ENCODE measurements at places on chromosomes 4 and X.

- no peaks in the 10 kb centered on the region for H3K27me3 ChIP-seq
- no peak for DNase-seq
- no peak overlapping the region for H3K4me3 ChIP-seq
- H3K4me1 ChIP-seq: no peaks in the 10 kb centered on the region
- no peak overlapping the region for H3K27ac ChIP-seq
Measured at GRCh38 chrX:137930533-137930932, 364.6 kb downstream of the ZIC3 start.

DNA sequence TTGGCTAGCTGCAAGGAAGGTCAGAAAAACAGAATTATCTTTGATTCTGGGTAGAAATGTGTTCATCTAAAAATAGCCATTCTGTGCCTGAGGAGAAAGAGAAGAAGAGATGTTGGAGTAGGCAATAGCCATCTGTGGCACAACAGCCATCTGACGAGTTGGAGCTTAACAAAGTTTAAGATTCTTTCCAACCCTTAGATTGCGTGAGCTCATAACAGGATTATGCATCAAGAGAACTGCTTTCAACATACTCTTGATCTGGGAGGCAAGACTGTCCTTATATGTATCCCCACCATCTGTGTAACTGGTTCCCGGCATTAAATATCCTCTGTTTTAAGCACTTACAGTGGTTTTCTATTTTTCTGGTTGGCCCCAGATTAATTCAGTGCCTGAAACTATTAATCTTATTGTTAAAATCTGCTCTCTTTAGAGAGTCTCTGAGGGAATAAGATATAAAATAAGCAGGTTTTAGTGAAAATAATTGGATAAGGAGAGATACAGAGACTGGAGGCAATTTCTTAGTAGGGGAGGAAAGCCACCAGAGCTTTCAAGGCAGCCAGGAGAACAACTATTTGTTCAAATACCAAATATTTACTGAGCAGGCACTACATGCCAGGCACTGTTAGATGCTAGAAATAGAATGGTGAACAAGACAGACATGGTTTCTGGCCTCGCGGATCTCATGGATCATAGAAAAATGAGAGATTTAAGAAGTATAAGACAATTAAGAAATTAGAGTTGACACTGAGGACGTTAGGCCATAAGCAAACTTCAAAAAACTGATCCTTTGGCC is 398.0 kb downstream of the SMARCA1 start:
- H3K4me3 ChIP-seq: no peak overlapping the region
- H3K27me3 ChIP-seq: no peaks in the 10 kb centered on the region
- no peak overlapping the region for H3K27ac ChIP-seq
- H3K36me3 ChIP-seq: no peaks in the 10 kb centered on the region
- no peak for DNase-seq

DNA sequence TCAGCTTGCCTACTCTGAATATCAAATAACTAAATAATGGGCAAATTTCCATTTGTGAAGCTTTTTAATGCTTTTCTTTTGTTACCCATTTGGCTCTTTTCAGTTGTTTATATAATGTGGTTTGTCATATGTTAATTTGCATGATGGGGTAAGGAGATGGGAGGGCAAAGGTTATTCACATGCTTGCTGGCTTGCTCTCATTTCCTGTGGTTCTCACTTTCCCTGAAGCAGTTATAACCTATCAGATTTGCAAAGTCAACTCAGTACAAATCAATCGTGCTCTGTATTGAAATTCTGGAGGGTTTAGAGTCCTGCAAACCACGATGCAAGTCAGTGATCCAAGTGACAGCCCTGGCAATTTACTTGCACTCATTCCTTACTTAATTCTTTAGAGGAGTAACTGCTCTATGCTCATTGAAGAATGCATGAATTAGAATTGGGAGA is 711.2 kb downstream of the ADGRL3 start:
- H3K4me1 ChIP-seq: no peaks in the 10 kb centered on the region
- DNase-seq: no peak
- H3K27me3 ChIP-seq: no peaks in the 10 kb centered on the region
- no peak overlapping the region for H3K4me3 ChIP-seq

DNA sequence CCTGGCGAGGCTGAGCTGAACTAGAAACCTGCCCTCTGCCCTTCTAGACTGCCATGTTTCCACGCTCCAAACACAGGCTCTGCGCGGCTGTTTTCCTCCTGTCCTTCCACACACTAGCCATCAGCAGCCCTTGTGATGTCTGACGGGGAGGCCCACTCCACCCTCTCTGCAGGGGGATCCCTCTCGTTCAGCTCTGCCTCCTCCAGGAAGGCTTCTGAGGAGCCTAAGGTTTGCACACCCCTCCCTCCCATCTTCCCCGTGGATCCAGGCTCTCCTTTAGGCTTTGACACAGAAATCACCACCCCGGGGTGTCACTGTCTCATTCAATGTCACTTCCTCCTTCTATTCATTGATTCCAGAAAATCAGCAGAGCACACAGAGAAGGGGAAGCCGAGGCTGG is 38.6 kb upstream of the CRMP1 start:
- no peaks in the 10 kb centered on the region for H3K36me3 ChIP-seq
- H3K27me3 ChIP-seq: peaks cover 5% of the 10 kb centered on the region
- no peaks in the 10 kb centered on the region for H3K4me1 ChIP-seq
- H3K4me3 ChIP-seq: no peak overlapping the region

- peaks cover 63% of the 10 kb centered on the region for H3K36me3 ChIP-seq
- no peak overlapping the region for H3K4me3 ChIP-seq
- H3K27me3 ChIP-seq: no peaks in the 10 kb centered on the region
- no peak overlapping the region for H3K27ac ChIP-seq
Measured at GRCh38 chr4:83440899-83441298, 14.7 kb downstream of the HELQ start.

GRCh38 chr4:85416094-85416493 is 58.9 kb upstream of the ARHGAP24 start:
- no peaks in the 10 kb centered on the region for H3K27me3 ChIP-seq
- no peak overlapping the region for H3K4me3 ChIP-seq
- H3K36me3 ChIP-seq: no peaks in the 10 kb centered on the region
- no peak overlapping the region for H3K27ac ChIP-seq
- H3K4me1 ChIP-seq: no peaks in the 10 kb centered on the region

- H3K27me3 ChIP-seq: peaks cover 3% of the 10 kb centered on the region
- no peak overlapping the region for H3K4me3 ChIP-seq
- no peak for DNase-seq
- no peaks in the 10 kb centered on the region for H3K4me1 ChIP-seq
- H3K27ac ChIP-seq: no peak overlapping the region
Measured at GRCh38 chr4:89519771-89520320, 212.2 kb upstream of the GPRIN3 start.

DNA sequence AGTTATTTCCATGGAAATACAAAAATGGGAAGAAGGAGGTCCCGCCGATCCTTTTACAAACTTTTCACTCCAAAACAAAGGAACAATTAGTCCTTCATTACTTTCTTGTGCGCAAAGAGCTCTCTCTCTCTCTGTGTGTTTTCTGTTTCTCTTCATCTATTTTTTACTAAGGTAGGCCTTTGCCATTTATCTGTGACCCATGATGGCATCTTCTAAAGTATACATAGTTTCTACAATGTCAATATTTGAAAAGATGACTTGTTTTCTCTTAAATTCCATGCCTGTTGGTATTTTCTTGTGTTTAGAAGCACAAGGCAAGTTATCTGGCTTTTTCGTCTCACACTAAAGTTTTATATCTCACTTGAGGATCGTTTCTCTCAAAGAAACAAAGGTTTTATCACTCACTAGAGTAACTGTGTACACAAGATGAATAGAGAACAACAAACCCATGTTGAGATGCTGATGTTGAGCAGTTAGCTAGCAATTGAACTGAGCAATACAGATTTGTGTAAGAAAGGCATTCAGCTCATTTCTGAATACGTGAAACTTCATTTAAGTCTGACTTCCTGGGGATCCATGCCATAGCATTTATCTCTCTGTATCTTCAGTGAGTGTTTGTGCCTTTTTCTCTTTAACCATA is 250.3 kb downstream of the GBA3 start:
- H3K36me3 ChIP-seq: no peaks in the 10 kb centered on the region
- H3K27ac ChIP-seq: no peak overlapping the region
- no peaks in the 10 kb centered on the region for H3K4me1 ChIP-seq
- DNase-seq: no peak
- no peak overlapping the region for H3K4me3 ChIP-seq

- H3K27me3 ChIP-seq: no peaks in the 10 kb centered on the region
- no peaks in the 10 kb centered on the region for H3K4me1 ChIP-seq
- DNase-seq: no peak
- no peak overlapping the region for H3K4me3 ChIP-seq
- H3K27ac ChIP-seq: no peak overlapping the region
Measured at GRCh38 chr4:170425521-170426143, 335.9 kb upstream of the AADAT start.

GRCh38 chr4:86950831-86951525 is 16.2 kb downstream of the AFF1 start:
- peaks cover 17% of the 10 kb centered on the region for H3K4me1 ChIP-seq
- H3K27ac ChIP-seq: no peak overlapping the region
- no peaks in the 10 kb centered on the region for H3K27me3 ChIP-seq
- no peak overlapping the region for H3K4me3 ChIP-seq
- peaks cover 4% of the 10 kb centered on the region for H3K36me3 ChIP-seq

- H3K27ac ChIP-seq: no peak overlapping the region
- H3K27me3 ChIP-seq: no peaks in the 10 kb centered on the region
- no peak overlapping the region for H3K4me3 ChIP-seq
- H3K4me1 ChIP-seq: peaks cover 32% of the 10 kb centered on the region
- DNase-seq: no peak
- no peaks in the 10 kb centered on the region for H3K36me3 ChIP-seq
Measured at GRCh38 chr4:140046543-140046942, 107.4 kb downstream of the MAML3 start.

DNA sequence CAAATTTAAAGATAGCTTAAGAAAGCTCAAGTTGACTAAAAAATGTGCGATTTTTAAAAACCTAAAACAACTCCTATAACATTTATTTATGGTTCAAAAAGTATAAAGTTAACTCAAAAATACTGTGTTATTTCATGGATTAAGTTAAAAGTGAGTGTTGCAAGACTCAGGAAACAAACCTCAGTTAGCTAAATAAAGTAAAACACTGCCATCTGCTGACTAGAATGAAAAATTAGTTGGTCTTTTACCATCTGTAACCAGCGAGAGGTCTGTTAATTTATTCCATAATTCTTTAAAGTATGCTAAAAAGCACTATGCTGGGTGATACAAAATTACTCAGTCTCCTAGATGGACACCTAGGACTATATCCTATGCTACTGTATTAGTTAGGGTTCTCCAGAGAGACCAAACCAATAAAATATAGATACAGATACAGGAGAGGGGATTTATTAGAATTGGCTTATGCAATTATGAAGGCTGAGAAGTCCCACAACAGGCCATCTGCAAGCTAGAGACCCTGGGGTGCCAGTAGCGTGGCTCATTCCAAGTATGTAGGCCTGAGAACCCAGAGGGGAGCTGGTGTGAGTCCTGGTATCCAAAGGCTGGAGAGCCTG is 4.9 kb upstream of the WDFY3 start:
- H3K4me3 ChIP-seq: no peak overlapping the region
- no peak for DNase-seq
- H3K27me3 ChIP-seq: no peaks in the 10 kb centered on the region
- no peaks in the 10 kb centered on the region for H3K36me3 ChIP-seq
- H3K27ac ChIP-seq: no peak overlapping the region
- no peaks in the 10 kb centered on the region for H3K4me1 ChIP-seq

- H3K4me1 ChIP-seq: no peaks in the 10 kb centered on the region
- no peak overlapping the region for H3K4me3 ChIP-seq
- H3K27ac ChIP-seq: no peak overlapping the region
- no peaks in the 10 kb centered on the region for H3K27me3 ChIP-seq
Measured at GRCh38 chrX:120749141-120749846, 119.4 kb upstream of the C1GALT1C1 start.

- no peaks in the 10 kb centered on the region for H3K27me3 ChIP-seq
- no peak overlapping the region for H3K27ac ChIP-seq
- no peaks in the 10 kb centered on the region for H3K36me3 ChIP-seq
- no peaks in the 10 kb centered on the region for H3K4me1 ChIP-seq
- DNase-seq: no peak
Measured at GRCh38 chr4:111537165-111537564, 608.1 kb upstream of the FAM241A start.

GRCh38 chr4:48692897-48693296 is 87.2 kb downstream of the FRYL start:
- no peak overlapping the region for H3K4me3 ChIP-seq
- no peaks in the 10 kb centered on the region for H3K36me3 ChIP-seq
- no peak for DNase-seq
- peaks cover 4% of the 10 kb centered on the region for H3K4me1 ChIP-seq
- no peaks in the 10 kb centered on the region for H3K27me3 ChIP-seq

DNA sequence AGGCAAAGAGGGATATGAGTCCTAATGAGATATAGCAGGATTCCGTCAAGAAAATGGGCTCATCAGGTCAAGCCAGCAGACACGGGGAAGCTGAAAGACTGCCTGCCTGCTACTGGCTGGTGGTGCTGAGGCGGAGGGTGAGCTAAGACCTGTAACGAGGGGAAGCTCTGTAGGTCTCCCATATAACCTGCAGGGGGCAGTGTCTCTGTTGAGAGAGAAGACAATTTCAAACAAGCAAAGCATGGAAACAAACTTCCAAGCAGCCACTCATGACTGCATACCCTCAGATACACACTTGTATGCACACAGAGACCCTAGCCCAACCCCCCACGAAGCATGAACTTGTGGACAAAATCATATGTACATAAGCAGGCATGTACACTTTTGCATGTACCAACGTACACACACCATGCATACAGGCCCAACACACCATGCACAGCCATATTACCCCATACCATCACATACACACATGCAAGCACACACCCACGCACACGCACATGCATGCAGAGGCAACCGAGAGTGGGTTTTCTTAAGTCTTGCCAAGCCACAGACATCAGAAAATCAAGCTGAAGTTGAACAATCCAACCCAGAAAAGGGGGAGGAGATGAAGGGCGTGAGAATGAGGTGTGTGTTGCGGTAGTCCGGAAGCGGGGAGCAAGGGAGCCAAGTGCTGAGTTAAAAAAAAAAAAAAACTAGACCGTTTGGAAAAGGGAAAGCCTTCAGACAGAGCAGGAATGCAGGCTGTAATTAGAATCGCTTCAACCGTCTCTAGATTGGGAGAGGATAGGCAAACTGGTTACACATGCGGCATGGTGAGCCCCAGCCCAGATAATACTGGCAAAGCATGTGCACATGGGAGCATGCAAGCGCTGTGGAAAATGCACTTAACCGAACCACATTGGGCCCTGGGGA is 71.0 kb downstream of the PJA1 start:
- H3K36me3 ChIP-seq: no peaks in the 10 kb centered on the region
- no peak overlapping the region for H3K27ac ChIP-seq
- DNase-seq: no peak
- H3K27me3 ChIP-seq: no peaks in the 10 kb centered on the region

- peaks cover 25% of the 10 kb centered on the region for H3K4me1 ChIP-seq
- no peak overlapping the region for H3K27ac ChIP-seq
- no peak for DNase-seq
- peaks cover 97% of the 10 kb centered on the region for H3K27me3 ChIP-seq
Measured at GRCh38 chr4:84499624-84499982, 511 bp upstream of the NKX6-1 start.

GRCh38 chr4:79338148-79338547 is 12.3 kb upstream of the NAA11 start:
- H3K36me3 ChIP-seq: no peaks in the 10 kb centered on the region
- no peak overlapping the region for H3K4me3 ChIP-seq
- H3K4me1 ChIP-seq: no peaks in the 10 kb centered on the region
- DNase-seq: no peak
- no peaks in the 10 kb centered on the region for H3K27me3 ChIP-seq

- H3K4me3 ChIP-seq: peak overlapping the region; percentile 26
- DNase-seq: no peak
- peak overlapping the region; percentile 59 for H3K27ac ChIP-seq
- no peaks in the 10 kb centered on the region for H3K4me1 ChIP-seq
- no peaks in the 10 kb centered on the region for H3K27me3 ChIP-seq
- no peaks in the 10 kb centered on the region for H3K36me3 ChIP-seq
Measured at GRCh38 chr4:152382057-152382785, 153.7 kb downstream of the FBXW7 start.

- DNase-seq: no peak
- H3K27me3 ChIP-seq: no peaks in the 10 kb centered on the region
- no peak overlapping the region for H3K4me3 ChIP-seq
- peaks cover 27% of the 10 kb centered on the region for H3K36me3 ChIP-seq
- no peaks in the 10 kb centered on the region for H3K4me1 ChIP-seq
Measured at GRCh38 chr4:169099771-169100180, 89.7 kb upstream of the CBR4 start.
